ENCODE measurements at places on chromosomes 5 and 9.
A peak's percentile ranks its signal among the peaks of the same experiment; 100 is the strongest.

- H3K27ac ChIP-seq, result no peak overlapping the region
- H3K4me1 ChIP-seq, result peaks cover 12% of the 10 kb centered on the region
- DNase-seq, result no peak
- H3K36me3 ChIP-seq, result no peaks in the 10 kb centered on the region
Measured at GRCh38 chr5:16855485-16855884, 80.6 kb downstream of the MYO10 start.

- H3K36me3 ChIP-seq, result no peaks in the 10 kb centered on the region
- DNase-seq, result no peak
- H3K27me3 ChIP-seq, result no peaks in the 10 kb centered on the region
- peaks cover 12% of the 10 kb centered on the region for H3K4me1 ChIP-seq
- no peak overlapping the region for H3K4me3 ChIP-seq
- H3K27ac ChIP-seq, result peak overlapping the region; percentile 4
Measured at GRCh38 chr9:15211160-15211814, 95.7 kb downstream of the TTC39B start.

DNA sequence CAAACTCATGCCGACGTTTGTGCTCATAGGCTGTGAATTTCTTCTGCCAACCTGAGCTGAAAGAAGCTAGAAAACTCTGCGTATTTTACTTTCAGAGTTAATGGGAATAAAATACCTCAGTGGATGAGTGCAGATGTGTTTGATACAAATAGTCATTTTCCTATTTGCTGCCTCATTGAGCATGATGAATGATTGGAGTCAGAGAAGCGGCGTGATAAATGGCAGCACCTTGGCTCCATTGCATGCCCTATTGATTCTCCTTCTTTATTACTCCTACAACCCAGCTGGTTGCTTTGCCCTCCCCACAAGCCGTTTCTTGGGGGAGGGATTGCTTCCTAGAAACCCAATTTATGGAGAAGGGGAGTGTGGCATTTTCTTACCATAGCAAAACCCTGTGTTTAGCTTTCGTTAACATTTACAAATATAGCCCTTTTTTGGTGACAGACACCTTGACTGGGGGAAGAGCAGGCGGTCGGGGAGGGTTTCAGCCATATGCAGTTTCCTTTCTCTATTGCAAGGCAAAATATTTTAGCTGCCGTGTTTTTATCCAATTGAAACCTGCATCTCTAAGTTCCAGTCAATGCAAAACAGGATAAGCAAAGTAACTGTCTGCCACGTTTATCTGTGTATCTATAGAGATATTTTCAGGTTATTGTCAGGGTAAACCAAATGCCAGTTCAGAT, 93.1 kb upstream of the TBCA start:
- H3K27me3 ChIP-seq, result no peaks in the 10 kb centered on the region
- DNase-seq, result no peak
- H3K4me3 ChIP-seq, result no peak overlapping the region
- no peak overlapping the region for H3K27ac ChIP-seq

GRCh38 chr5:62312036-62312435, 6.0 kb downstream of the KIF2A start:
- DNase-seq, result no peak
- peak overlapping the region; percentile 14 for H3K27ac ChIP-seq
- H3K27me3 ChIP-seq, result no peaks in the 10 kb centered on the region
- no peaks in the 10 kb centered on the region for H3K36me3 ChIP-seq
- no peak overlapping the region for H3K4me3 ChIP-seq
- peaks cover 50% of the 10 kb centered on the region for H3K4me1 ChIP-seq

GRCh38 chr9:110769667-110770066, 101.1 kb downstream of the MUSK start:
- H3K27ac ChIP-seq, result no peak overlapping the region
- no peaks in the 10 kb centered on the region for H3K27me3 ChIP-seq
- no peak overlapping the region for H3K4me3 ChIP-seq
- DNase-seq, result no peak

GRCh38 chr5:136192526-136193321, at the start of gene SMIM32:
TSS of gene SMIM32 (minus strand) at chr5:136193162. CDS start at chr5:136192524, 638 bp downstream.
- peaks cover 28% of the 10 kb centered on the region for H3K4me1 ChIP-seq
- H3K36me3 ChIP-seq, result peaks cover 11% of the 10 kb centered on the region
- peak within 1 kb of the TSS; percentile 29 for H3K4me3 ChIP-seq
- H3K27ac ChIP-seq, result no peak within 1 kb of the TSS
- no peaks in the 10 kb centered on the region for H3K27me3 ChIP-seq
- no peak for DNase-seq

DNA sequence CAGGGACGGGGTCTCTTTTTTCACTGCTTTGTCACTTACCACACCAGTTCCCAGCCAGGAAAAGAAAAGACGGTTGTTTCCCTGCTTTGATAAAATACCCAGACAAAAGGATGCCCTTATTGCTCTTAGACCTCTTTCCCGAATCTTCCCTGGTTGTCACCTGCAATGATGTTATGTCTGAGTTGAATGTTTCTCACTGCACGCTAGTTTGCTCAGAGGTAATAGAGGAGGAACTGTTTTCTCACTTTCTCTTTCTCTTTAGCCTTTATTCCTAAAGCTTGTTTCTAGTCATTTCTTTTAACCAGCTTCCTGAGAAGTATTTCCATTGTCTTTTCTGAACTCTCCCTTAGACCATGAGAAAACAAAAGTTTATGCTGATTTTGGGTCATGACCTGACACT, 32.9 kb downstream of the ACER2 start:
- H3K27ac ChIP-seq, result no peak overlapping the region
- DNase-seq, result no peak
- H3K36me3 ChIP-seq, result no peaks in the 10 kb centered on the region
- H3K4me3 ChIP-seq, result no peak overlapping the region
- H3K4me1 ChIP-seq, result no peaks in the 10 kb centered on the region

- H3K27me3 ChIP-seq, result no peaks in the 10 kb centered on the region
- H3K4me3 ChIP-seq, result no peak overlapping the region
Measured at GRCh38 chr5:140020601-140021177, 22.4 kb downstream of the NRG2 start.

DNA sequence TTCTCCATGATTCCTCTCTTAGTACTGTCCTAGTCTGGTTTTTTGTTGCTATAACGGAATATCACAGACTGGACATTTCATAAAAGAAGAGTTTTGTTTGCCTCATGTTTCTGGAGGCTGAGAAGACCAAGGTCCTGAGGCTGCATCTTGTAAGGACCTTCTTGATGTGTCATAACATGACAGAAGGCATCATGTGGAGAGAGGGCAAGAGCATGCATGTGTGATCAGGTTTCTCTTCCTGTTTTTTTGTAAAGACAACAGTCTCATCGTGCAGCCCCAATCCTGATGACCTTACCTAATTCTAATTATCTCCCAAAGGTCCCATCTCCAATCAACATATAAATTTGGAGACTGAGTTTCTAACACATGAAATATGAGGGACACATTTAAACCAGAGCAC, 108.4 kb downstream of the MSX2 start:
- H3K4me1 ChIP-seq, result no peaks in the 10 kb centered on the region
- no peak for DNase-seq
- H3K36me3 ChIP-seq, result no peaks in the 10 kb centered on the region
- no peaks in the 10 kb centered on the region for H3K27me3 ChIP-seq

DNA sequence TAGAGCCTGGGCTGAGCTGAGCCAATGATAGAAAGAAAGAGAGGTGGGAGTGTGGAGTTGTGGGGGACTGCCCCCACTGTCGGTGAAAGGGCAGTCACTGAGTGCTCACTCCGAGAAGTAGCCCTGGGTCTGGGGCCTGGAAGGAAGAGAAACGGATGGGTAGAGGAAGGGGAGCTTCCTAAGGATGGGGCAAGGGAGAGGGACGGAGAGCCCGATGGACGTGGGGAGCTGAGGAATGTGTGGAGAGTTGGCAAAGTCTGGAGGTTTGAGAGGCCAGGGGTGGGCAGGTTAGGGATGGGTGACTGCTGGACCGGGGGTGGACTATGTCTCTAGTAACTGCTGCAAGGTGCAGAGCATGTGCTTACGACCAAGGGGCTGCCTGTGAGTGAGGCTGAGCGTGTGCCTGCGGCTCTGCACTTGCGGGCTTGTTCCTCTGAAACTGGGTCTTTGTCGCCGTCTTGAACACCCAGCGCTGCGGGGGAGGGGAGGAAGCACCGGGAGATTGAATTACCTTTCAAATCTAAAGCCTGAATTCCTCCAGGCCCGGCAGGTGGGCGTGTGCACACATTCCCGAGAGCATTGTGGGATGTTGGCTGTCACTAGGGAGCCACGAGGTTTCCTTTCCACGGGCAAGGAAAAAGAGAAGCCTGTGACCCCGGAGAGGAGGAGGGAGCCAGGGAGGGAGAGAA, 76.4 kb upstream of the ARAP3 start:
- no peaks in the 10 kb centered on the region for H3K27me3 ChIP-seq
- DNase-seq, result no peak
- no peak overlapping the region for H3K4me3 ChIP-seq

DNA sequence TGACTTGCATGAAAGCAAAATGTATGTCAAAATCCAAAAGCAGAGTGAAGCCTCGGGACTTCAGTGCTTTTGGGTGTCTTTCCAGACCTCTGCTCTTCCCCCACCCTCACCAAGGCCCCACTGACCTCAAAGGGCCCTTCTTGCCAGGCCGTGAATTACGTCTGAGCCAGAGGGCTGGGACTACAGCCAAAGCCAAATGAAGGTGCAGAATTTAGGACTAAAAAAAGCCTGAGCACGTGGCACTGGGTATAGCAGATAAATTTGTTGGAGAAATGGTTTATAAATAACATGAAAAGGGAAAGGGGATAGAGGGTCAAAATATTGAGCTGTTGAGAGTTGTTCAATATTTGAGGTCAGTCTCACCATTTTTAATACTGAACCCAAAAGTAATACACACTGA, 163.4 kb downstream of the GHR start:
- no peak overlapping the region for H3K4me3 ChIP-seq
- H3K27me3 ChIP-seq, result no peaks in the 10 kb centered on the region
- peak overlapping the region; percentile 67 for H3K27ac ChIP-seq
- H3K4me1 ChIP-seq, result peaks cover 37% of the 10 kb centered on the region

GRCh38 chr5:32301891-32302290, 10.8 kb downstream of the MTMR12 start:
- DNase-seq, result no peak
- H3K27ac ChIP-seq, result no peak overlapping the region
- H3K4me1 ChIP-seq, result peaks cover 38% of the 10 kb centered on the region
- no peaks in the 10 kb centered on the region for H3K36me3 ChIP-seq

DNA sequence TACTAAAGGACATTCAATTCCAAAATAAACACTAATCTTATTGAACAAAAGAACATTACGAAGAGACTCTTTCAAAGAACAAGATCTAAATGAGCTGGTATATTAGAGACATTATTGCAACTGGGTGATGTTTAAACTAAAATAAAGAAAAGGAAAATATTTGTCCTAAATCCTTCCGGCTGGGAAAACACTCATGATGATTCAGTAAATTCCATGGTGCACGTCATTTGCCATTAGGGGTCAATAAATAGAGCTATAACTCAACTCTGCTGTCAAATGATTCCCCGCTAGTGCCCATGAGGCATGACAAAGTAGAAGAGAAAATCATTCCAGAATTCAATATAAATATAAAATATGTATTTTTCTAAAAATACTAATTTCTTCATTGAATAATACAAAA, 565.5 kb upstream of the TUSC1 start:
- no peak overlapping the region for H3K27ac ChIP-seq
- H3K4me1 ChIP-seq, result no peaks in the 10 kb centered on the region
- DNase-seq, result no peak
- no peaks in the 10 kb centered on the region for H3K27me3 ChIP-seq

DNA sequence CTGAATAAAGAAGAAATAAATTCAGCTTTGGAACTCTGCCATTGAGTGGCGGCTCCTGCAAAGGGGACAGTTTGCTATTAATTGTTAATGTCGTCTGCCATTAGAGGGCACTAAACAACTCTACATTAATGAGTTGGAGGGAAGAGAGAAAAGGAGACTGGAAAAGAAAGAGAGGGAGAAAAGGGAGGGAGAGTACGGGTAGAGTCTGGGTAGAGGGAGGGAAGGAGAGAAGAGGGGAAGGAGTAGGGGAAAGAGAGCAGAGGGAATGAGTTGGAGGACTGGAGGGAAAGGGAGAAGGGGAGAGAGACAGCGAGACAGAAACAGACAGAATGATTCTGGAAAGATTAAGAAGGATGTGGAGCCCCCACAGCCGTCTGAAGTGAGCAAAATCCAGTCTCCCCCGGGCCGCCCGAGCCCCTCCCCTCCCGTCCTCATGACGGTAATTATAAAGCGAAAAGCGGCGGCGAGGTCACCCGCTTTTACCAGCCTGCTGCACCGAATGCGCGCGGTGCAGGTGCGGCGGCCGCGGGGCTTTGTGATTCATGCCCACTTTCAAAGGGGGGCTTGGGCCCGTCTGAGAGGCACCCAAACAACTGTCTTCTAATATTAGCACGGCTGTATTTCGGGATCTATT, 1.9 kb upstream of the FST start:
- H3K36me3 ChIP-seq, result no peaks in the 10 kb centered on the region
- H3K27me3 ChIP-seq, result no peaks in the 10 kb centered on the region
- no peak for DNase-seq

GRCh38 chr5:141486091-141486490, 1.3 kb downstream of the PCDHGC4 start:
- no peak for DNase-seq
- H3K27ac ChIP-seq, result no peak overlapping the region
- no peaks in the 10 kb centered on the region for H3K36me3 ChIP-seq
- no peak overlapping the region for H3K4me3 ChIP-seq

DNA sequence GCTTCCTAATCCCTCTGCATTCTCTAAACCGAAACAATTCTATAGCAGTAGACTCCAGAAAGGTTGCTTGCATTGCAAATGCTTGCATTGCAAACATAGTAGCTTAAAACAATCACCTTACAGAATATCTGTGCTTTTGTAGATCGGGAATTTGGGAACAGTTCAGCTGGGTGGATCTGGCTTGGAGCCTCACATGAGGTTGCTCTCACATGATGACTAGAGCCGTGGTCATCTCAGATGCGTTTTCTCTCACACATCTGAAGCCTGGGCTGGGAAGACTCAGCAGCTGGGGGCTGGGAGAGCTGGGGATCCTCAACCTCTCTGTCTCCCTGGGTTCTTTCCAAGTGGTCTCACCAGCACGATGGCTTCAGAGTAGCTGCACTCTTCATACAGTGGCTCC, 127.8 kb downstream of the MSX2 start:
- no peak for DNase-seq
- no peaks in the 10 kb centered on the region for H3K4me1 ChIP-seq
- no peaks in the 10 kb centered on the region for H3K27me3 ChIP-seq
- H3K36me3 ChIP-seq, result no peaks in the 10 kb centered on the region
- H3K27ac ChIP-seq, result no peak overlapping the region

GRCh38 chr5:69312459-69313160, 20.0 kb downstream of the CCDC125 start:
- no peak for DNase-seq
- H3K27me3 ChIP-seq, result no peaks in the 10 kb centered on the region
- no peaks in the 10 kb centered on the region for H3K4me1 ChIP-seq
- H3K27ac ChIP-seq, result no peak overlapping the region
- H3K36me3 ChIP-seq, result no peaks in the 10 kb centered on the region

DNA sequence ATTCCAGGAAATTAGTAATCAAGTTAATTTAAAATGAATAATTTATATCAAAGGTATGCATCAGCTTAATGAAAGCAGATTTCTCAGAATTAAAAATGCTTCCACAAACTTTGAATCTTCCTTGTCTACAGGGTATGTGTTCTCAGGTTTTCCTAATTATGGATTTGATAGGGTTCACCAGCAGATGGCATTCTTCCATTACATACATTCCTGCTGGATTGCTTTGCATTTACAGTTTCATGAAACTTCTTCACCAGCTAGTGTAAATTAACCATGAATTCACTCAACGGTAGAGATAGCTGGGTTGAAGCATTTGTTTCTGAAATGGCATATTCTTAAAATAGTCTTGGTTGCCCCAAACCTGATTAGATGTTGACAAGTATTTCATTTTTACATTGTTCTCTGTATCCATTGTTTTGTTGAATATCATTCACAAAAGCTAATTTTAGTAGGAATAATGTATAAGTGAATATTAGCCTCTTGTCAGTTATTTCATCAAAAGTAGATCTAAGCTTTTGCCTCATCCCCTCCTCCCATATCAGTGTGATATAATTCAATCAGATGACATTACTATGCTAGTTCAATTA, 68.7 kb upstream of the WDR41 start:
- H3K27me3 ChIP-seq, result no peaks in the 10 kb centered on the region
- DNase-seq, result no peak
- H3K4me1 ChIP-seq, result no peaks in the 10 kb centered on the region
- H3K36me3 ChIP-seq, result no peaks in the 10 kb centered on the region
